Ovary (tissue), 10 donors: ENCODE measurements at places on chromosomes 3 and 15. TPM values are rescaled to one million over a fixed set of nuclear protein-coding genes. Genes with fewer than 3 reads are reported as not detected.

DNA sequence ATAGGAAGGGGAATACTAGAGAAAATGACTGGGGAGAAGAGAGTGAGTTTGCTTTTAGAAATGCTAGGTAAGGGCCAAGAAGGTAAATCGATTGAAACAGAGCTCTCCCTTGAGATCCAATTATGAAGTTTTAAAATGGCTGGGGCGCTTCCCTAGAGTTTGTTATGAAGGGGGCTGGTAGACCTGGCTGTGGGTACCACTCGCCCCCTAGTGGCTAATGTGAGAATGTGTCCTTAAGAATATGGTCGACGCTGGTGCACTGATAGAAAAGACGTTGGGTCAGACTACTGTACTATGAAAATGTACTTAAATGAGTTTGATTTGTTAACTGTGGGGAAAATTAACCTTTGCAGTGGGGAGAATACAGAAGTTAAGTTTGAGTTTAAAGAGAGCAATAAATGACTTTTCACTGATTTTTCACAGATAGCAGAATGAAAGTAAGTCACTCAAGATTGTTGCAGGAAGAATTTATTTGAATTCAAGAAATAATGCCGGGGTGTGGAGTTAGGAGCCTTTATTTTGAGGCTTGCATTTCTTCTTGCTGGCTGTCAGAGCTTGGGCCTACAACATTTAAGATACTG, 9.2 kb downstream of the TMPRSS7 start:
- DNase-seq = peak; percentile 33

DNA sequence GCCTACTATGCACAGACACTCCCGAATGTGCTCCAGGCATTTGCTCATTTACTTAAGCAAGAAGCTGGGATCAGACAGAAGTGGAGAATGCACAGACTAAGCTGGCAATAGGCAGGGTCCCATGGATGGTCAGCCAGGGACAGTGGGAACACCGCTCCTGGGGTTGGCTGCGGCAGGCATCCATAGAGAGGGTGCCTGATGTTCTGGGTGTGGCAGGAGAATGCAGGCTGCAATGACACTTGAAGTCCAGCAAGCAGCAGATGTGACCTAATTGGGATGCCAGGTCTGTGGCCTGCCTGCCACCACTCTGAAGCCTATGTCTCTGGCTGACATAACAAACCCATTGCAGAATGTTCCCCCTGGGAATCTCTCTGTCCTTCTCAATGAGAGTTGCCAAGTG, 40.2 kb upstream of the SLC6A11 start:
- no peak for DNase-seq

MELTF gene
- 4.4 TPM for total RNA-seq

GRCh38 chr3:41323467-41324155, 124.3 kb downstream of the CTNNB1 start:
- DNase-seq = no peak

- no peak for DNase-seq
These were observed 49.3 kb downstream of the STRIT1 start for GRCh38 chr3:155244216-155244615.

DNA sequence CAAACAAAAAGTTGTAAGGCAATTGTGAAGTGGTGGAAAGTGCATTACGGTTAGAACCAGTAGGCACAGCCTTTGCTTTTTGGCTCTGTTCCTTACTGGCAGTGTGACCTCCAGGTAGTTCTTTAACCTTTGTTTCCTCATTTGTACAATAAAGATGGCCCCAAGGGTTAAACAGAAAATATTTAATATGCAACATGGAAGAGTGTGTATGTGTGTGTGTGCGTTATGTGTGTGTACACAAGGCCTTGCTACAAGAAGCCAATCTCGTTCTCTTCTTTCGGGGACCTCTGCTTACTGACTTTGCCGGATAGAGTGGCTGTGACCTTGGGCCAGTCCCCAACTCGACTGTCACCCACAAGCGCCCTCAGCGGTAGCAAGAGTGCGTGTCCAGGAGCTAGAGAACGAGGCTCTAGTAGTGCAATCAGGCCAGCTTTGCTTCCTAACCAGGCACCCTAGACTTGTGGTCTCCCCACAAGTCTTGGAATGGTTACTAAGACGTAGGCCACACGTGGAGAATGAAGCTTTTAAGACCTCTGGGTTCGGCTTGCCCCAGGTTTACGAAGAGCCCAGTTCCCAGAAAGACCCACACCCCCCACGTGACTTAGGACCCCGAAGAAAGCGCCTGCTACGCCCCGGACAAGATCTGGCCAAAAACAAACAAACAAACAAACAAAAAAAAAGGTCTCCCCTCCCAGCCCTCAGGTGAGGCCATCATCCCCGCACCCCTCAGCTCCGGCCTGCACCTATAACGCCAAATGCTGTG, 593 bp downstream of the CIAO2A start:
- DNase-seq = peak; percentile 51

ZNF774 gene
- 2.0 TPM for total RNA-seq
